ENCODE measurements at places on chromosomes 4 and X.

- DNase-seq = no peak
These were observed 374.0 kb downstream of the GRID2 start for GRCh38 chr4:92677805-92678204.

DNA sequence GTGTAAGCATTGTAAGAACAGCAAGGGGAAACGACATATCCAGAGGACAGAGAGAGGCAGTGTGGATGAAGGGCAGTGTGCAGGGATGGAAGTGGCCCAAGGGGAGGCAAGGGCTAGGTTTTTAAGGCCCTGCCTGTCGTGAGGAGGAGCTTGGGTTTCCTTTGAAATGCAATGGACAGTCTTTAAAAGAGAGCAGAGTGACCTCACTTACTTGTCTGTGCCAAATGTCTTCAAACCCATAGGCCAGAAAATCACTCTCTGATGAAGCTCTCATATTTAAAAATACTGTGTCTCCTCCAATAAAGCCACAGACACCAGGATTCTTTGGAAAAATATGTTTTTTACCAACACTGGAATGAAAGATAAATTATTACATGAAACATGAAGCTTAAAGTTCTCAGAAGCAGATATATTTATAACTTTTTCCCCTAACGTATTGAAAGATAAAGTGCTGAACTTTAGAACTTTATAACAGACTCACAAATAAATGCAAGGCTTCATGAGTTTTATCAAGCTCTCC, 19.2 kb upstream of the ATXN3L start:
- no peak for DNase-seq

DNA sequence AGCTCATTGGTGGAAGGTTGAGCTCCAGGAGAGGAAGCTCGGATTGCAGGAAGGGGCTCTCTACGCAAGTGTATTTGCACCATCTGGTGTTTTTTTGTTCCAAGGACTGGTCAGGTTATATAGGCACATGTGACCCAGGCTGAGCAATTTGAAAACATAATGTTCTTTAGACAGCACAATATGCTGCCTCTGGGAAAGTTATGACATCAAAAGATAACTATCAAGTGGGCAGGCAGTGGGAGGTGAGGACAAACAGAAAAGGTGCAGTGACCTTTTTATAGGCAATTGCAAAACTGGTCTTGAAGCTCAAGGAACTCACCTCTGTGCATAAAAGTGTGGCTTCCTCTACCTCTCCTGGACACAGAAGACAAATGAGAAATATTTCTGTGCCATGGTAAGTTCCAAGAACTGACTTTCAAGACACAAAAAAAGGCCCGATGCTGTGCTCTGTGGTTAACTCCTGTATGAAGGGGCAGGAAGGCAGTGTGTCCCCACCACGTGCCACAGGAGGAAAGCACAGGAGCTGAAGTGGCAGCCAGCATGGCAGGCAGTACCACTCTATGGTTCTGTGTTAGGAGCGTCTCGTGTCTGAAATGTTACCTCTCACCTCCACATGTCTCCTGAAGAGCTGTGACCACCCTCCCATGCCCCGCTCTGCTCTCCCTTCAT, 128.6 kb downstream of the SHROOM3 start:
- DNase-seq = no peak

GRCh38 chrX:39536211-39536610, 561.5 kb downstream of the BCOR start:
- DNase-seq = no peak

DNA sequence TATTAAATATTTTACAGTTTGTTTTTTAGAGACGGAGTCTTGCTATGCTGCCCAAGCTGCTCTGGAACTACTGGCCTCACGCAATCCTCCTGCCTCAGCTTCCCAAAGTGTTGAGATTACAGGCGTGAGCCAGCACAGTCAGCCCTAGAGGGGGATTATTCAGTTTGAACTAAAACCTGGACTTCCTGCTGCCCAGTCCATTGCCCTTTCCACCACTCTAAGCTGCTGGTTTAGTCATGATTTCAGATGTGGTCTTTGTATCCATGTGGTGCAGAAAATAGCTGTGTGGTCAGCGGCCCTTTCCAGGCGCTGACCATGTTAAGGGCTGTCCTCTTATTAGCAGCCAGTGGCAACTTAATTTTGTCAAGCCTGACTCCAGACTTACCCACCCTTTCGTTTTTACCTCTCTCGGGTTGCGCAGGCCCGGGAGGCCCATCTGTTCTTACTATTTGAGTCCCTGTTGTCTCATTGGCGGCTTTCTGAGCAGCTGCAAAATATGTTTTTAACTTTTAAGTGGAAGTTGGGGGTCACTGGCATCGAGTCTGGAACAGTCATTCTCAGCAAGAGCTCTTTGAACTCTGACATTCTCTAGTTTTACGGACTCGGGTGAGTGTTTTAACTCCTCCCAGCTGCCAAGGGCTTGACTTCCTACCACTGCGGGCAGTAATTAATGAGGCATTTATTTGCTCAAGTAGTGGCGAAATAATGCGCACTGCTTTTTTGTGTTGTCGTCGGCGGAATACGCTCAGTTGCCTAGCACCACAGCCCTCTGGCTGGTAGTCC, 773 bp upstream of the VMA21 start:
- peak; percentile 74 for DNase-seq

DNA sequence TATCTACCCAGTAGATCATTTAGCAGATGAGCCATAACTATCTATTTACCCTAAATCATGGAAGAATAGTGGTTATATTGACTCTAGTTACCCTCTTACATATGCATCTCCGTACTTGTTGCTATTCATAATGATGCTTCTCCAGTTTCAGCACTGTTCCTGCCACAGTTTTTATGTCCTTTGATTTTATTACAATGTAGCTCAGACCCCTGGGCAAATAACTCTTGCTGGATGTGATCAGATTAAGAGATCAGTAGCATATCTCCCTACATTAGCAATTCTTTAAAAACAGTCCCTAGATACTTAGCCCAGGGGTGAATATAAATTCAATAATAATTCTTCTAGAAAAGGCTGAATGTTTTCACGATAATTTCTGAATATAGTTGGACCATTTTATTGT, 696.5 kb downstream of the ADGRL3 start:
- no peak for DNase-seq

All from AG10803 (cell line).